ENCODE measurements at places on chromosomes 1 and 21.

- DNase-seq = no peak
- peaks cover 2% of the 10 kb centered on the region for H3K4me1 ChIP-seq
- no peaks in the 10 kb centered on the region for H3K36me3 ChIP-seq
- H3K4me3 ChIP-seq = no peak overlapping the region
Observed at GRCh38 chr1:47776667-47777131, 220.5 kb downstream of the TRABD2B start.

- no peak overlapping the region for H3K4me3 ChIP-seq
- peaks cover 48% of the 10 kb centered on the region for H3K27me3 ChIP-seq
- H3K27ac ChIP-seq = no peak overlapping the region
- peaks cover 3% of the 10 kb centered on the region for H3K36me3 ChIP-seq
- no peak for DNase-seq
Observed at GRCh38 chr1:206831650-206832049, 33.8 kb upstream of the IL20 start.

DNA sequence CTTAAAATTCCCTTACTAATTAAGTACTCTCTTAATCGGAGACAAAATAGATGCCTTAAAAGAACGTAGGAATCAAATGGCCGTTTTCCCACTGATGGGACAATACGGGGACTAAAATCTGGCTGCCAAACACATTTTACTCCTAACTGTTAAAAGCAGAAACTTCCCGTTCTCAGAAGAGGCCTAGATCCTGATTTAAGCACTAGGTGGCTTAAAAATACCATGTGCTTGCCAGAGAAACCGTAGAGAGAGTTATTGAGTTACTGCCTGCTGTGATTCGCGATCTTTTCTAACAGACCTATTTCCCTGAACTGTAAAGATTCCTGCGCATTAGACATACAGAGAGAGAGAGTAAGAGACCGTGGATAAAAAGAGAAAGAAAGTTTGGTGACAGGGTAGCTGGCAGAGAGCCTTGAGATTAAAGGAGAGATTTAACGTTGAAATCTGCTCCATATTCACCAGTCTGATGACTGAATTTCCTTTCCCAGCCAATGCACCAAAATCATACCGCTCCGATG is 54.4 kb upstream of the STUM start:
- no peak for DNase-seq
- no peak overlapping the region for H3K4me3 ChIP-seq
- H3K27ac ChIP-seq = no peak overlapping the region
- peaks cover 34% of the 10 kb centered on the region for H3K27me3 ChIP-seq
- no peaks in the 10 kb centered on the region for H3K36me3 ChIP-seq

DNA sequence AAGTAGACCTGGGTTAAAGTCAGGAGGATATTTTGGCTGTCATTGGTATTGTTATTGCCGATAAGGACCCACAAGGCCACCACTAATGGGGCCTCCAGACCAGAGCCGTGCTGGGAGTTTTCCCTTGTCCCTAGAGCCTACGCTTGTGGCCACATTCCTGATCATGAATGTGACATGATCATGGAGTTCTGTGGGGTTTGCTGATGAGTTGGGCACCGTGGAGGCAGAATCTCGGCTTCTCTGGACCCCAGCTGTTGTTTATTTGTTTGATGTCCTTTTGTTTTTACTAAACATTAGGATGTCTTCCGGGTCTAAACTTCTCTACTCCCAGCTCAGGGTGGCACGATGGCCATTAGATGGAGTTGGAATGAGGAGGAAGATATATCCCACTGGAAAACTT is 74.9 kb upstream of the TMPRSS2 start:
- H3K27me3 ChIP-seq = peaks cover 8% of the 10 kb centered on the region
- no peaks in the 10 kb centered on the region for H3K4me1 ChIP-seq
- no peak overlapping the region for H3K4me3 ChIP-seq
- no peak overlapping the region for H3K27ac ChIP-seq
- H3K36me3 ChIP-seq = peaks cover 5% of the 10 kb centered on the region

- no peak for DNase-seq
- no peaks in the 10 kb centered on the region for H3K4me1 ChIP-seq
- no peaks in the 10 kb centered on the region for H3K27me3 ChIP-seq
- H3K36me3 ChIP-seq = no peaks in the 10 kb centered on the region
- H3K4me3 ChIP-seq = no peak overlapping the region
- no peak overlapping the region for H3K27ac ChIP-seq
Observed at GRCh38 chr1:79662596-79662995, 656.1 kb upstream of the ADGRL4 start.

DNA sequence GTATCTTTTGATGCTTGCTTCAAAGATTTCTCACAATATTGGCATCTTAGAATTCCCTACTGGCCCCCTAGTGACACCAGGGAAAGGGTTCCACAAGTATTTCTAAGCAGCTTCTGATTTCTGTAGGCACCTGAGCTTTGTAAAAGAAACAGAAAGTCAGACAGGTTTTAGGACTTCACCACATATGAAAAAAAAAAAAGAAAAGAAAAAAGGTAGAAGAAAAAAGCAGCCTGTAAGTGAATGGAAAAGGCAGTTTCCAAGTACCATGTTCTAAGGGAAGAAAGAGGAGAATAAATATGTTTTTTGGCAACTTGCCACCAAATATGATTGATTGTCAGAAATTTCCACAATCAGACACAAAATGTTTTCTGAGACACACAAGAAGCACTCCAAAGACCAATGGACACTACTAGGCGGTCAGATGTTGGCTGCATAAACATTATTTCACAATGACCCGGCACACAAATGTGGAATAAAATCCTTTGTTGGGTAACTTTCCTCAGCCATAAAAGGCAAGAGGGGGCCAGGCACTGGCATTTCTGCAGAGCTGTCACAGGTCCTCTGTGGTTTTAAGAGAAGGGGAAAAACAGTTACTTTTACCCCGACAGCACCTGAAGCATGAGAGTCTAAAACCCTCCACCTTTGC is 12.7 kb upstream of the CPLANE2 start:
- no peak for DNase-seq
- H3K27ac ChIP-seq = peak overlapping the region; percentile 77
- peaks cover 2% of the 10 kb centered on the region for H3K4me1 ChIP-seq
- H3K27me3 ChIP-seq = no peaks in the 10 kb centered on the region
- peak overlapping the region; percentile 19 for H3K4me3 ChIP-seq
- peaks cover under 1% of the 10 kb centered on the region for H3K36me3 ChIP-seq

- no peak for DNase-seq
- peaks cover 2% of the 10 kb centered on the region for H3K36me3 ChIP-seq
- no peak overlapping the region for H3K4me3 ChIP-seq
- peaks cover 21% of the 10 kb centered on the region for H3K27me3 ChIP-seq
- no peak overlapping the region for H3K27ac ChIP-seq
Observed at GRCh38 chr1:211929683-211930082, 99.1 kb upstream of the LPGAT1 start.

All from T-helper 17 cell (primary cell).